ENCODE measurements at places on chromosomes 6 and 20.

- DNase-seq, result no peak
Observed at GRCh38 chr6:68158256-68158655, 476.8 kb upstream of the ADGRB3 start.

- no peak for DNase-seq
Observed at GRCh38 chr6:22956029-22956681, 386.8 kb downstream of the HDGFL1 start.

GRCh38 chr20:32203356-32204204 is 4.0 kb downstream of the PLAGL2 start:
- DNase-seq, result no peak

DNA sequence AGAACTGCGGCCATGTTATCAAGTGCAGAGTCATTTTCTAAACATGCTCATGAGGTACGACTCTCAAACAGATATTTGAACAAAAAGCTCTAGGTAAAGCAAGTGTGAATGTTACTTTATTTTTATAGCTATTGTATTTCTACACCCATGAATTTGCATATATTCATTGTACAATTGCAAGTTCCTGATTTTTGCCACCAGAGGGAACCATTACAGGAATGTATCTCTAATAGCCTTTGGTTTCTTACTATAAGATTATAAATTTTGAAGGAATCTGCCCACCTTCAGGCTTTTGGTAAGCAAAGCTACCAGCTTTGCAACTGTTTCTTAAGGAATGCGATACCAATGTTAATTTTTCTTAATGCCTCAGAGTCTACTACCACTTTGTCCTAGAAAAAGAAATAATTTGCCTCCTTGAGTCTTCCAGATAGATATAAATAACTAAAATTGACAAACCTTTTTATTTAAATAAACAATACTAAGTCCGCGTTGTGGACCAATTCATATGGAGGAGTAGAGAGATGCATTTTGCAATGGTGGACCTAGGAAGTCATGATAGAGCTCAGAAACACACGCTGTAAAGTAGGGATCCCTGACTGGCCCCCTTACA is 125.4 kb upstream of the SAMD5 start:
- no peak for DNase-seq

DNA sequence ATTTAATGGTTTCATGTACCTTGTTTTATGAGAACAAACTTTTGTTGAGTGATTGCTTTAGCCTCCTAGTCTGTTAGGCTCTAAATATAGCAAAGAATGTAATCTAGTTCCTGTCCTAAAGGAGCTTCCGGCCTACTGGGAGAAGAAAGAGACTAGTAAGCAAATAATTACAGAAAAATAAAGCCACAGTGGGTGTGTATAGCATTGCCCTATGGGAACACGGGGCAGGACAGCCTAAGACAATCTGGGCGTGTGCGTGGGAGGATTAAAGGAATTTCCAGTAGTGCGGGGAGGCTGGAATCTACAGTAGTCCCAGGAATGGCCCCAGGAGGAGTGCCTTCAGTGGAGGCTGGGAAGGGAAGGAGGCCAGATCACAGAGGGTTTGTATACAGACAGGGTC is 98.1 kb upstream of the AKAP12 start:
- DNase-seq, result no peak

GRCh38 chr20:32111753-32112152 is 2.2 kb downstream of the TM9SF4 start:
- DNase-seq, result no peak

DNA sequence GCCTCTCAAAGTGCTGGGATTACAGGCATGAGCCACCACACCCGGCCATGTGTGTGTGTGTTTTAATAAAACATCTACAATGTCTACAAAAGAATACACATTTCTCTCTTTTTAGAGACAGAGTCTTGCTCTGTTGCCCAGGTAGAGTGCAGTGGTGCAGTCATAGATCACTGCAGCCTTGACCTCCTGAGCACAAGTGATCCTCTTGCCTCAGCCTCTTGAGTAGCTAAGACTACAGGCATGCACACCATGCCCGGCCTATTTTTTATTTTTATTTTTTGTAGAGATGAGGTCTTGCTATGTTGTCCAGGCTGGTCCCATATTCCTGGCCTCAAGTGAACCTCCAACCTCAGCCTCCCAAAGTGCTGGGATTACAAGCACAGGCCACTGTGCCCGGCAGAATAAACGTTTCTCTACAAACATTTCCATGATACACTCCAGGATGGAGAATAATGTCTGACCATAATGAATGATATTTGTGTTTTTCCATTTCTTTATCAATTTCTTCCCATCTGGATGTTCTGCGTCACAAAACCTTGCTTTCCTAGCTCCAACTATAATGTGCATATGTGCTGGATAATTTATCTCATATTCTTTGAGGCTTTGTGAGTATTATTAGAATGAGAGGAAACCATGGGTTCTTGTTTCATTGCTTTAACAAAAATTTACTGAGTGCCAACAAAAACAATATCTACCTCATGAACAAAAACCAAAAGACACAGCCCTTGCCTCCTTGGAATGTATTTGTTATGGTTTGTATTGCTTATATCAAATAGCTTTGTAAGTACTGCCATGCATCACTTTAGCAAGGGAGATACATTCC is 28.6 kb upstream of the CCN2 start:
- no peak for DNase-seq

- DNase-seq, result no peak
Observed at GRCh38 chr6:25014369-25014768, 78.6 kb upstream of the RIPOR2 start.

DNA sequence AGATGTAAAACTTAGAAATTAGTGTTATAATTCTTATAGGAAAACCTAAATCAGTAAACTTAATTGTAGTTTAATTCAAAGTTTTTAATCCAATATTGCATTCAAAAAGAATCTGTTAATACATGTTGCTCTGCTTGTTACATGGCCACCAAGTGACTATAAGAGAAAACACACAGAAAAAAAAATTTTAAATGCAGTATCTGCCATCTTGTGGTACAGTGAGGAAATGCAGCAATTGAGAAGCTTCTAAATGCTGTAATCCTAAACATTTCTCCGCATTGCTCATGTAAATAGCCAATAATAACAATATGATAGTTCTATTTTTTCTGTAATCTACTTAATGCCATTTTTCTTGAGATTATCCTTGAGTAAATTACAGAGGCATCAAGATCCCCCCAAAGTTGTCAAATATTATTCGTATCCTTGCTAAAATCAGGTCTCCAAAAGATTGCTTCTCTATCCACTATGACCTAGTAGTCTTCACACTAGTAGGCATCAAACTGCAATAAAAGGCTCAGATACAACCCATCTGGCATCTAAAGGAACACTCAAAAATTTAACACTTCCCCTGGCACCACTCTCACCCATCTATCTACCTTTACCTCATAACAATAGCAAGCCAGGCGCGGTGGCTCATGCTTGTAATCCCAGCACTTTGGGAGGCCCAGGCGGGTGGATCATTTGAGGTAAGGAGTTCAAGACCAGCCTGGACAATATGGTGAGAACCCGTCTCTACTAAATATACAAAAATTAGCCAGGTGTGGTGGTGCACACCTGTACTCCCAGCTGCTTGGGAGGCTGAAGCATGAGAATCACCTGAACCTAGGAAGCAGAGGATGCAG is 34.6 kb downstream of the HDAC2 start:
- DNase-seq, result no peak

GRCh38 chr6:94095961-94096360 is 676.6 kb upstream of the EPHA7 start:
- DNase-seq, result no peak

GRCh38 chr6:4781426-4781825 is 5.2 kb downstream of the CDYL start:
- no peak for DNase-seq

DNA sequence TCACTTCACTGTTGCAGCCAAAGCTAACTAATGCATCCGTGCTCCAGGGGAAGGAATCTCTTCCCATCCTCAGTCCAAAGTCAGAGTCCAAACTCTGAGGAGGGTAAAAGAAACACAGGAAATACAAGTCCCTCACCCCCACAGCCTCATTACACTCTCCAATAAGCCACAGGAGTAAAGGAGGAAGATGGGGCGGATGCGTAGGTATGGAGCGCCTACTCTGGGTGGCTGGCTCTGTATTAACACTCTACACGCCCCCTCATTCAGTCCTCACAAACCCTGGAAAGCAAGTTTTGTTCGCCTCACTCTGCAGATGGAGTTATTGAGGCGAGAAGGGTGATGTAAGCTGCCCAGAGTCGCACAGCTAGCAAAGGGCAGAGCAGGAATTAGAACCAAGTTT is 242.9 kb downstream of the NRN1 start:
- DNase-seq, result no peak

GRCh38 chr6:837380-837779 is 144.4 kb upstream of the EXOC2 start:
- DNase-seq, result no peak

DNA sequence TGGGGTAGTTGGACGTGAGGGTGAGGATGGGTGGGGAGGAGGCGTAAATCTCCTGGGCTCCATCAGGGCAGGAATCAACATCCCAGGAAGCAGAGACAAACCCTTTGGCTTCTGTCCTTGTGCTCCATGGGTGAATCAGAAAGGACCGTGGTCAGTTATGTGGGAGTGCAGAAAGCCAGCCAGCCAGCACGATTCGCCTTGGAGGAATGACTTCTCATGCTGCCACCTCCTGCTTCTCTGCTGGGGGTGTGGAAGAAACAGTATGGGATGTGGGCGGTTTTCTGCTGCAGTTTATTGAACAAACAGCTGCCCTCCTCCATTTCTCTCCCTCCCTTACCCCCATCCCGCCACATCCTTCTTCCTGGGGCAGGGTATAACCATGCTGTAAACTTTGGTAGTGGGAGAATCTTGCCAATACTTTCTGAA is 214.5 kb downstream of the SOX4 start:
- no peak for DNase-seq

DNA sequence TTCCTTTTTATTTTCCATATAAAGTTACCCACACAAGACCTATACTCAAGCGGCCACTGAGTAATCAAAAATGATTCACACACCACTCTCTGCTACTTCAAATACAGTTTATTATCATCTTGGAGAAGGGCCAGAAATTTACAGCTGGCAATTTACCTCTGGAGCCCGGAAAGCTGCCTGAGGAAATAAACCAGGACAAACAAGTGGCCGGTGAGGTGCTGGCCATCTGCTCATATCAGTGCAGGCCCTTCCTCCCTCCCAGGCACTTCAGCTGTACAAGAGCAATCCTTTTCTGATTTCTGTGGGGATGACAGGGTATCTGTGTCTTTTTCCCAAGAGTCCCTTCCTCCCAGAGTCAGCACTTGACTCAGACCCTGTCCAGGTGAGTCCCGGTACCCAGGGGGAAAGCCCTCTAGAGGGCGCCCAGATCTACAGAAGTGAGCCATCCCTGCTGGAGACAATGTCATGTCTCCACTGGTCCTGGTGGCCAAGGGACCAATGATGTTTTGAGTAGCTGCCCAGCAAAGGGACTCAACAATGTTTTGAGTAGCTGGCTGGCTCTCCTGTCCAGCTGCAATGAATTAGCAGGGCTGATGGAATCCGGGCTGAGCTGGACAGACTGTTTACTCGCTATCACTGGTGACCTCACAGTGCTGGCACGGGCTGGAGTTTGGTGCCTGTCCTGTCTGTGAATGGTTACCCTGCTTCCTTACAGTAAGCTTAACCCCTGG is 23.6 kb downstream of the LRP11 start:
- DNase-seq, result peak; percentile 59

DNA sequence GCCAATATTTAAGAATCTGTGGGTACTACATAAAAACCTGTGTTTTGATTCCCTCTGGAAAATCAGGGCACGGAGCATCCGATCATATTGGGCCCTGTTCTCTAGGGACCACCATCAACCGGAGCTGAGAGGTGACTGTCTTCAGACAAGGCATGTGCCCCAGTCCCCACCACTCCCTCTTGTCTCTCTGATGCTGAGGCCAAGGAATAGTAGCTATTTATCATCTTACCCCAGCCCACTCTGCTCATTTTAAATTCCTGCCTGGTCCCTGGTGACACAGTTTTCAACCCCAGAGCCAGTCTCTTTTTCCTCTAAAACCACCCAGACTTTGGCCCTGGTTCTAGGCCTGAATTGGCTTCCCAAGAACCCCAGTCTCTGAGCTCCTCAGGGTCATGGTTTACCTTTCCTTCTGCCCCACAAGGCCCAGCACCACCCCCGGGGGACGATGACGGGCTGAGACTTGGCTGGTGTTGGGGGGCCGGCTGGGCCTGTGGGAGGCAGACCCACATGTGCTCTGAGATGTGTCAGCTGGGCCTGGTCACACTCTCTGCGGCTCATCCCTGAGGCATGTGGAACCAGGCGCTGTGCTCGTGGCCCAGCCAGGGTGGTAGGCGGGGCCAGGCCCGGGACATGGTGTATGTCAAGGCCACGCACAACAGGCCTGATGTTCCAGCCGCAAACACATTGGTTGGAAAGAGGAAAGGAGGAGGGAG is 114.4 kb downstream of the CEBPB start:
- DNase-seq, result peak; percentile 87

DNA sequence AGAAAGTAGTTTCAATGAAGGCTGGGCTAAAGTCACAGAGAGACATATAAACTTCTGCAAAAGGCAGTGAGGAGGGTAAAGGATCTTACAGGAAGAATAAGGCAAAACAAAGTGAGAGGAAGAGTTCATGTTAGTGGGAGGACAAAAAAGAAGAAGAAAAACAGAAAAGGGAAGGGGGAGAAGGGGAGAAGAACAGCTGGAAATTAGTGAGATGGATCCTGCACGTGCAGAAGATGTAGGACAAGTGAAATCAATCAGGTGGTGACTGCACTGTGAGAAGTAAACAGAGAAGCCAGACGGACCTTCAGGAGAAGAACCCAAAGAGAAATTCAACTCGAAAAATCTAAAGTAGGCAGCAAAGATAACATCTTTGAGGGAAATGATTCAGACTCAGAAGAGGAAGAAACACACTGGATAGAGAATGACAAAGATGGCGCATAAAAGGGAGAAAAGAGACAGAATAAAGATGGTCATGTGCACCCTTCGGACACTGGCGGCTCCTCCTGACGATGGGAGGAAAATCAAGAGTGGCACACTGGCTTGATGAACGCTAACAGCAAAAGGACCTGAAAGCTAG is 105.9 kb downstream of the MYB start:
- DNase-seq, result no peak

GRCh38 chr6:69881322-69882151 is 15.2 kb downstream of the COL19A1 start:
- peak; percentile 68 for DNase-seq

GRCh38 chr6:21157186-21157929 is 436.2 kb upstream of the SOX4 start:
- DNase-seq, result no peak

- peak; percentile 63 for DNase-seq
Observed at GRCh38 chr6:26064619-26065257, 22.5 kb upstream of the HFE start.

GRCh38 chr6:30508890-30509736 is 19.8 kb downstream of the HLA-E start:
- DNase-seq, result no peak

DNA sequence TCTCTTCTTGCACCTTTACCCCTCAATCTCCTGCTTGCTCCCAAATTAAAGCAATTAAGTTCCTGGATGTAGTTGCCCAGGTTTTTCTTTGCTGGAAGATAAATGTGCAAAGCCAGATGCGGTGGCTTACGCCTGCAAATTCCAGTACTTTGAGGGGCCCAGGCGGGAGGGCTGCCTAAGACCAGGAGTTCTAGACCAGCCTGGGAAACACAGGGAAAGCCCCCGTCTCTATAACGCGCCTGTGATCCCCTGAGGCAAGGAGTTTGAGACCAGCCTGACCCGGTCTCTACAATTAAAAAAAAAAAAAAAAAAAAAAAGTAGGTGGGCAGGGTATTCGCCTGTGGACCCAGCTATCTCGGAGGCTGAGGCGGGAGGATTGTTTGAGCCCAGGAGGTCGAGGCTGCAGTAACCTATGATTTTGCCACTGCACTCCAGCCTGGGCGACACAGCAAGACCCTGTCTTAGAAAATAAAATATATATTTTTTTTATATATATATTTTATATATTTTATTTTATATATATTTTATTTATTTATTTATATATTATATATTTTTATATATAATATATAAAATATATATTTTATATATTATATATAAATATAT is 461 bp upstream of the DCDC2 start:
- DNase-seq, result no peak

Measured in Peyer's patch (tissue), 4 donors.